ENCODE measurements at places on chromosomes 1 and 21. TPM values are rescaled to one million over a fixed set of nuclear protein-coding genes. Genes with fewer than 3 reads are reported as not detected.

GRCh38 chr1:207103892-207104373 lies at the start of gene C4BPA:
C4BPA (plus strand) TSS chr1:207104233; CDS start chr1:207113026, 8,793 bp downstream.
- no peak for DNase-seq

- no peak for DNase-seq
Measured at GRCh38 chr1:74683656-74684055, 10.1 kb upstream of the ERICH3 start.

DNA sequence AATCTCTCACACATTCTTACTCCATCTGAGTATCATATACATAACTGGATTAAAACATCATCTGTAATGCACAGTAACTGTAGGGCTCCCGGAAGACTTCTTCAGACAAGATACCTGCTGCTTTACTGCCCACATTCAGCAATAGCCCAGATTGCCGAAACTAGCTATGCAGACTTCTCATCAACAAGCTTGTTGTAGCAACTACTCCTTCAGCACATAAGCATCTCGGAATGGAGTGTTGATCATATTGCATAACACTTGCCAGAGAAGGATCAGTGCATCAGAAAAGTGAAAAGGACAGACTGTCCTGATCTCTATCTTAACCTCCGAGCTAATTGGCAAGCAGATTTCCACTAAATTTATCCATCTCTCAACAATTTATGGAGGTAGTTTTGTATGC lies 354.6 kb upstream of the C1orf87 start:
- no peak for DNase-seq

Gene IFNGR2
- total RNA-seq = 17.9 TPM

DNA sequence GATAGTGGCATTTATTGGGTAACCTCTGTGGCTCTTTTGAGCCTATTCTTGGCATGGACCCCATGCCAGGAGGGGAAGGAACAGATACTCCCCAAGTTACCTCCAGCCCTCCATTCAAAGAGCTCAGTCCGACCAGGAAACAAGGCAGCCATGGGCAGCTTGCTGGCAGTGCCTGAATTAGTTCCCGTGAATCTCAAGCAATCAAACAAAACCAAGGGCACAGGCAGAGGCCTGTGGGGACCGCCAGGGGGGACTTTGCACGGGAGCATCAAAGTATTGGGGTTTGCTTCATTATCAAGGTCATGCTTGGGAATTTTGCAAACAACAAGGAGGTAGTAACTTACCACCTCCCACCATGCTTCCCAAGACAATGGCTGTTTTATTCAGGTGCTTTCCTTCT lies 81.2 kb upstream of the IFFO2 start:
- DNase-seq = no peak

- DNase-seq = no peak
Measured at GRCh38 chr1:165129568-165130164, 226.8 kb downstream of the LMX1A start.

GRCh38 chr1:167763525-167764220 lies 41.9 kb downstream of the MPZL1 start:
- DNase-seq = no peak

- no peak for DNase-seq
Measured at GRCh38 chr1:220572416-220572815, 44.5 kb downstream of the MARK1 start.

DNA sequence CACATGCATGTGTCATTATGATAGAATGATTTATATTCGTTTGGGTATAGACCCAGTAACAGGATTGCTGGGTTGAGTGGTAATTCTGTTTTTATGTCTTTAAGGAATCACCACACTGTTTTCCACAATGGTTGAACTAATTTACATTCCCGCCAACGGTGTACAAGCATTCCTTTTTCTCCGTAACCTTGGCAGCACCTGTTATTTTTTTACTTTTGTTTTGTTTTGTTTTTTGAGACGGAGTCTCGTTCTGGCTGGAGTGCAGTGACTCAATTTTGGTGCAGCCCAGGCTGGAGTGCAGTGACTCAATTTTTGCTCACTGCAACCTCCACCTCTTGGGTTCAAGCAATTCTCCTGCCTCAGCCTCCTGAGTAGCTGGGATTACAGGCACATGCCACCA lies 8.5 kb upstream of the S100B start:
- DNase-seq = no peak

Gene LCE1E
- not detected for total RNA-seq

DNA sequence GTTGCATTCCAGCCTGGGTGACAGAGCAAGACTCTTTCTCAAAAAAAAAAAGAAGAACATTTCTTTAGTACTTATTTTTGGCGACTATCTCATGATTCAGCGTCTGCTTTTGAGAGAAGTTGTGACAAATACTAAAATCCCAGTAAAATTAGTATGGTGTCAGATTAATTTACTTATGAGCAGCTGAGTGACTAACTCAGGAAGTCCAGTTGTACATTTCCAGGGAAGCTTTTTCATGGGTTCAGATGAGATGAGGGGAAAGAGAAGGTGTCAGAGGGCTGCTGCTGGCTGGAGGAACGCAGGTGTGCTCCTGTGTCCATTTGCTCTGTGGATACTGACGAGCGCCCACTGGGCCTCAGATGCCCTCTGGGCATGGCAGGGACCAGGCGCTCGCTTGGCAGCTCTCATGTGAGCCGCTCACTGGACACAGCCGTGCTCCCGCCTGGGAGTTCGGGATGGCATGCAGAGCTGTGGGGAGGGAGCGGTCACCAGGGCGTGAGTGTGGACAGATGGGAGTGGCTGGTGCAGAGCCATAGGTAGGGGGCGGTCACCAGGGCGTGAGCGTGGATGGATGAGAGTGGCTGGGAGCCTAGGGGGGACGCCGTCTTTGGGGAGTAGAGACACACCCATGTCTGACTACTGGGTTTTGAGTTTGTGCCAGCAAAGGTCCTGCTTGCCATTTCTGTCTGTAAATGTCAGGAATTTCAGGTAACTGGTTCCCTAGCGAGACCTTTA lies 55.0 kb downstream of the ADARB1 start:
- no peak for DNase-seq

- DNase-seq = no peak
Measured at GRCh38 chr1:10380594-10381275, 18.1 kb upstream of the PGD start.

Gene KLF18
- total RNA-seq = not detected

Gene TRIM63
- total RNA-seq = not detected

- DNase-seq = no peak
Measured at GRCh38 chr1:231958448-231958847, 331.9 kb downstream of the DISC1 start.

Gene KCNK1
- total RNA-seq = 0.73 TPM

GRCh38 chr1:76723949-76724348 lies 143.3 kb upstream of the ST6GALNAC5 start:
- DNase-seq = no peak

Gene SPRR2B
- total RNA-seq = not detected

DNA sequence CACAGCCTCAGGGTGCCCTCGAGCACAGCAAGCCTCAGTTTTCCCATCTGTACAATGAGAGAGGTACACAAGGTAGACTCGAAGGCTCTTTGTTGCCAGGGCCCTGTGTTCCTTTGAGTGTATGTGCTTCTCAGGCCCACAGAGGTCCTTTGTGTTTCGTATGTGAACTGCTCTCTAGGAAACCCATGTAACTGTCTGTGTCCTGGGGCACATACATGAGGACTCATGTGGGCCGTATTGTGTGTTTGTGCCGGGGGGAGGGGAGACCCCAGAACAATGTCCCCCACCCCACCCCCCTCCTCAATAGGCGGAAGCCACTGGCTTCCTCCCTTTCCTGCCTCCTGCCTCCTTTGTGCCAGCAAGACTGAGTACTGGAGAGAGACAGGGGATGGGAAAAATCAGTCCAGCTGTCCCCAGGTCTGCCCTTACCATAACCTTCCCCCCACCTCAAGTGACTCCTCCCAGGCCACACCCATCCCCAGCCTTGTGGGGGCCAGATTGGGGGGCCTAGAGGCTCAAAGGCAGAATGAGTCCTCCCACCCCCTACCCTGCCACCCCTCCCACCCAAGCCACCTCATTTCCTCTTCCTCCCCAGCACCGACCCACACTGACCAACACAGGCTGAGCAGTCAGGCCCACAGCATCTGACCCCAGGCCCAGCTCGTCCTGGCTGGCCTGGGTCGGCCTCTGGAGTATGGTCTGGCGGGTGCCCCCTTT lies at the start of gene TIE1:
Gene TIE1, plus strand, starts transcription at position 605 of the 717 bp plus-strand sequence. Its CDS starts 90 bp downstream, at position 695.
- DNase-seq = no peak

Gene DCST1
- 0.23 TPM for total RNA-seq

Gene C4BPB
- total RNA-seq = not detected
